ENCODE measurements at places on chromosomes 2 and 18. TPM values are rescaled to one million over a fixed set of nuclear protein-coding genes. Genes with fewer than 3 reads are reported as not detected.

DNA sequence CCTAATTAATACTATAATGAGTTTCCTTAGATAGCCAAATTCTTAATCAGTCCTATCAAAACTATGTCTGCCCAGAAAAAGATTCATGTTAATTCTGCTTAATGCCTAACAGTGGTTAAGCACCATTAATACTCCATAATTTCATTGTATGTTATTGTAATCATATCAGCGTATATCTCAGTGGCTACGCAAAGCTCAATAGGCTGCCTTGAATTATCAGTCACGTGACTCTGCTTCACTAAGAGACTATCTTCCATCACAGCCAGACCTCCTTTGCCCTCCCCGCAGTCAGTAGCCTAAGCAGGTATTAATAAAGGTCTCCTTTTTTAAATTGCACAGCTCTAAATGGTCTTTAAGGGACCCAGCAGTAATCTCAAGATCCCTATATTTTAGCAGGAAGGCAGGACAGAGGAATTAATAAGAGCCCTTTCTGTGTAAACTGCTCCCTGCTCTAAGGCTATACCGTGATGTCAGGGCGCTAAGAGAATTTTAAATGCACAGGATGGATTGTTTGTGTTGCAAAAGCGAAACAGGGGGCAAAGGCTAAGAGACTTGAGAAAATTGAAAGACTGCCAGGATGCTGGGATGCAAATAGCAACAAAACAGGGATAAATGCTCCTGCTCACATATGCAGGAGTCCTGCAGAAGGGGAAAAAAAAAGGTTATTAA lies 215.6 kb upstream of the POU3F3 start:
- H3K36me3 ChIP-seq: no peaks in the 10 kb centered on the region
- DNase-seq: no peak
- no peaks in the 10 kb centered on the region for H3K4me1 ChIP-seq

DNA sequence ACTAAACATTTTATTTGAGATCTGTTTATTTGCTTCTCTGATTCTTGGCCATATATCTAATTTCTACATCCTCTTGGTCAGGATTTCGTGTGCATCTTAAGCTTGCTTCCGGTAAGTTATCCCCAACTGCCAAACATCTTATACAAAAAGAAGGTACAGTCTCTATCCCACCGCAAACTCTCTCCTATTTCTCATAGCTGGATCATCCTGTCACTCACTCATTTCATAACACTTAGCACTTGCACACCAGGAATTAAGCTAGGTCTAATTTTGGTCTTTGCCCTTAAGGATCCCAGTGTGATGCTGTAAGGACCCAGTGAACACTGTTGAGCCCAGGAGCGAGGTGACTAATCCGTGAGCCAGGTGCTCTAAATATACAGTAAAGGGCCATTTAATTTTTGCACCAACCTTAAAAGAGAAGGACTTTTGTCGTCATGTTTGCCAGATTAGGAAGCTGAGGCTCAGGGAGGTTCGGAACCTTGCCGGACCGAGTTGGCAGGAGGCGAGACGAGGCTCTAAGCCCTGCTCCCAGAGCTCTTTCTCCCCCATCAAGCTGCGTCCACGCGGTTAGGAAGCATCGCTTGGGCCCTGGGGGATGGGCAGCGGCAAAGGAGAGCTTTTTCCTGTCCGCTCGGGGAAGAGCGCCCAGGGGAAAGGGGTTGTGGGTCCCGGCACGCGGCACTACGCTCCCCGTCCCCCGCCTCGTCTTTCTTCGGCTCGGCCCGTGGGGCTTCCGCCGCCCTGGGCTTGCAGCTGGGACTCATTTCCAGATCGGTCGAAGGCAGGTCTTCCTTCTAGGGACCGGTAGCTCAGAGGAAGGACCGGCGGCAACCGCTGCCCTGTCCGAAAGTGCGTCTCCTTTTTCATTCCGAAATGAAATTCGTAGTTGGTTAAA lies 4.1 kb upstream of the ITPRIPL1 start:
- DNase-seq: no peak
- H3K27ac ChIP-seq: peak overlapping the region; percentile 17
- no peaks in the 10 kb centered on the region for H3K36me3 ChIP-seq
- peak overlapping the region; percentile 85 for H3K4me3 ChIP-seq

Gene C2orf92
- 10.0 TPM for total RNA-seq

Gene ELOA2
- not detected for total RNA-seq

Gene EPC2
- 29.3 TPM for total RNA-seq

GRCh38 chr18:32552421-32553030 lies 81.8 kb upstream of the GAREM1 start:
- H3K36me3 ChIP-seq: no peaks in the 10 kb centered on the region
- H3K4me3 ChIP-seq: no peak overlapping the region
- no peaks in the 10 kb centered on the region for H3K4me1 ChIP-seq
- H3K27ac ChIP-seq: no peak overlapping the region
- peaks cover 3% of the 10 kb centered on the region for H3K27me3 ChIP-seq

Measured in chondrocyte (in vitro differentiated cells).